ENCODE measurements at places on chromosomes 7 and 10. TPM values are rescaled to one million over a fixed set of nuclear protein-coding genes. Genes with fewer than 3 reads are reported as not detected.
A peak's percentile ranks its signal among the peaks of the same experiment; 100 is the strongest.

GRCh38 chr7:159013181-159013690 lies 131.4 kb downstream of the VIPR2 start:
- no peak for DNase-seq

DNA sequence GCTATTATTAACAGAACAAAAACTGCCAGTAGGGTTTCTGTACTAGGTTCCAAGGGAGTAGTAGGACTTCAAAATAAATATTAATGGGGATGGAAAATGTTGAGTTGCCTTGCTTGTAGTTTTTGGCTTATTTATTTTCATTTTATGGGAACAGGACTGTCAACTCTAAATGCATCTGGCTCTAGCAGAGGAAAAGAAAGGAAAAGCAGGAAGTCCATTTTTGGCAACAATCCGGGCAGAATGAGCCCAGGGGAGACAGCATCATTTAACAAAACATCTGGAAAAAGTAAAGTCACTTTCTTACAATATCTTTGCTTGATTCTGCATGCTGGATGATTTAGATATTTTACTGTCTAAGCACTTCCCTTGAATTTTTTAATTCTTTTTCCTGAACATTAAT lies 69.4 kb downstream of the NOC3L start:
- DNase-seq, result peak; percentile 89

The OGDHL gene
- total RNA-seq, result 1.4 TPM

DNA sequence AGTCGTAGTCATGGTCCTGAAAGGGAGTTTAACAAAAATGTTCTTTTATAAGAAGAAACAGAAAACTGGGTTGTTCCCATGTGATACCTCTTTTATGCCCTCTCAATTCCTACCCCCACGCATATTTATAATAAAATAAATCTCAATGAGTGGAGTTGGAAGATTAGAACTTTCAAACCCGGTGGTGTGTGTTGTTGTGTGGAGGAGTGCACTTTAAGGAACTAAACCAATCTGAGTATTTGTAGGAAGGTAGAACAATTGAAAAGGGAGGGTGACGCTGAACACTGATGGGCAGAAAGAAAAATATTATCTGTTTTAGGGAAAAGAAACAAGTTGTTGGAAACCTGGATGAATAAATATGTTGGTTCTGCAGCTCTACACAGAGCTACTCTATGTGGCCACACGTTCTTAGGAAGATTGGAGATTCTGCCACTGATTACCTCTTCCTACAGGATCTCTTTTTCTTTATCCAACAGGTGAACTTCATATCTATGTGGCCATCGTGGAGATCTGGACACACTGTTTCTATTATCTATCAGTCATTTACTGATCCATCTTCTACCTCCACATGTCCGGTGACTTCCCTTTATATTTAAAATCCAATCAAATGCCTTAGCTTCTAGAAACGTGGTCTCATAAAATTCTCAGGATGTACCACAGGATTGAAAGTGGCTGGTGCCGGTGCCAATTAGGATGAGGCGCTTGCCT lies 13.1 kb upstream of the GATA3 start:
- no peak for DNase-seq

The MAPK8 gene
- 72.4 TPM for total RNA-seq

GRCh38 chr10:71811351-71811750 lies 38.0 kb upstream of the VSIR start:
- DNase-seq, result no peak

- peak; percentile 22 for DNase-seq
Measured at GRCh38 chr10:59432207-59432900, 70.0 kb upstream of the FAM13C start.

- no peak for DNase-seq
Measured at GRCh38 chr7:47071866-47072265, 510.0 kb downstream of the TNS3 start.

DNA sequence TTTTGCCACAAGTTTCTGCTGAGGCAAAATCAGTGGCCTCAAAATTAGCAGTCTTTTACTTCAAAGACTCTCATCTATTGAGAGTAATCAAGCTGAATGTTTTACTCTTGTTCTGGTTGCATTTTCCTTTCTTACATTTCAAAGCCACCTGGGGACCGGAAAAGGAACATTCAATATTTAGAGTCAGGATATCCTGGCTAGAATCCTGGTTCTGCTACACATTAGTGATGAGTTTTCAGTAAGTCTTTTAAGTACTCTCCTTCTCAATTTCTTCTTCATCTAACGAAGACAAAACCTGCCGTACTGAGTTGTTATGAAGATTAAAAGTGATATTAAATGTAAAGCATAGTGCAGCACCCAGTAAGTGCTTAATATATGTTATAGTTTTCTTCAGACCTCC lies 52.5 kb downstream of the LAMB4 start:
- peak; percentile 65 for DNase-seq

DNA sequence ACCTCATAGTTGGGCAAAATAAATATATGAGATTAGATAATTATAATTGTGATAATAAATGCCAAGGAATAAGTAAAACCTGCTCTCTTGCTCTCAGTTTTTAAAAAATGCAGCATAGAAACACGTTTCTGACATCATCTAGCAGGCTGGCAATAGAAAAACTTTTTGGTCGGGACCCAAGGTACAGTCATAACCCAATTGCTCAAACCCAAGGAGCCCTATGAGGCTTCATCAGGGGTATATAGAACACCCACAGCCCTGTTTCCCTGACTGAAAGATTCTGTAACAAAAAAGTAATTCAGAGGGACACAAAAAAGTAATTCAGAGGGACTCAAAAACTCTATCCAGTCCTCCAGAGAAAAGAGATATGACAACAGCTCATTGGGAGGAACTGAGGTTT lies 3.8 kb downstream of the PDE1C start:
- DNase-seq, result no peak

- no peak for DNase-seq
Measured at GRCh38 chr10:13095094-13095493, 4.9 kb upstream of the OPTN start.

The SLC18A3 gene
- total RNA-seq, result 0.31 TPM

DNA sequence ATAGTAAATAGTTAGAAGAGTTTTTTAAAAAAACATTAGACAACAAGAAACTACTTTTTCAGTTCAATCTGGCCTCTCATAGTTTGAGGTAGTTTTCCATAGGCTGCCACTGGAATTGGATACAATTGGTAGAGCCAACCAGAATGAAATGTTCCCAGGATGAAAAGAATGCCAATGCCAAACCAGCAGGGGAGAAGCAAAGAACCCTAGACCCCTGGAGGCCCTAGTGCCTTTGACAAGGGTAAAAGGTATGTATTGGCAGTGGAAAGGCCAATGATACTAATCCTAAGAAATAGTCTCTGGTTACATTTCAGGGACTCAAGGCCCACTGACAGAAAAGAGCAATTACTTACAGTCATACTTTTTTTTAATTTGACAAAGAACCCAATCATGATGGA lies 77.4 kb upstream of the SEM1 start:
- no peak for DNase-seq

DNA sequence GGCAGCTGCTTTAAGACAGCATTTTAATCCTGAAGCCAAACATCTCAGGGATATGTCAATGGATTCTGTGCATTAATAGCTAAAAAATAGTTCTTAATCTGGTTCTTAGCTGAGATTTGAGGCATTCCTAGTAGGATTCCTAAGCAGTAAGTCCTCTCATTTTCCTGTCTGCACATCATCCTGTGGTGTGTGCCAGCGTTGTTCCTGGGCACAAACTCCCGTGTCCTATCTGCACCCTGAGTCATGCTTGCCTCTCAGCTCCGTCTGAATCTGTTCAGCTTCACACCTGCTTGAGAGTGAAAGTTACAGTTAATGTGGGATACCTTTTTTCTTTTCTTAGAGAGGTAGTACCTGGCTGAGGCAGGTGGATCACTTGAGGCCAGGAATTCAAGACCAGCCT lies 19.5 kb downstream of the BAG3 start:
- no peak for DNase-seq

- DNase-seq, result peak; percentile 59
Measured at GRCh38 chr10:34449836-34450235, 365.3 kb downstream of the PARD3 start.

The NME8 gene
- 0.10 TPM for total RNA-seq

GRCh38 chr7:151003572-151003971 lies 12.8 kb downstream of the NOS3 start:
- DNase-seq, result no peak

GRCh38 chr7:56092789-56093531 lies at the start of gene PHKG1:
TSS of gene PHKG1 (minus strand) at chr7:56092952. CDS start at chr7:56088941, 4,011 bp downstream.
- peak; percentile 88 for DNase-seq

DNA sequence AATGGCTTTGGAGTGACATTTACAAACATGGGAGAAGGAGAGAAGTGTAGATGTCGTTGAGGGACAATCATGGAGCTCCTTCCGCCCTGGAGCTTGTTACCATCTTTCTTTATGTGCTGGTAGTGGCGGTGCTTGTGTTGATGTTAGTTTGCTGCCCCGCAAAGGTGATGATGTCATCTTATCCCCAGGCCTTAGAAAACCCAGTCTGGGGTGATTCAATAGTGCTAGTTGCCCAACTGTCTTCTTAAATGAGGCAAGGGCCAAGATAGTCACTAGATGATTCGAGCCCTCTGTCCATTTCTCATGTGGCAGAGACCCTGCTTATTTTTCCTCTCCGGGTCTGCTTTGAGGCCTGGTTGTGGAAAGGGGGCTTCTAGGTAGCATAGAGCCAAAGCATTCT lies 277.4 kb downstream of the CCSER2 start:
- no peak for DNase-seq

- DNase-seq, result no peak
Measured at GRCh38 chr7:104950754-104951153, 63.3 kb upstream of the KMT2E start.
